Stimulated activated CD4-positive, alpha-beta T cell treated with anti-CD3 and anti-CD28 coated beads, TNF-alpha, amount 100 ng/mL, for 48 hours (primary cell): ENCODE measurements at places on chromosomes 1 and 21.

DNA sequence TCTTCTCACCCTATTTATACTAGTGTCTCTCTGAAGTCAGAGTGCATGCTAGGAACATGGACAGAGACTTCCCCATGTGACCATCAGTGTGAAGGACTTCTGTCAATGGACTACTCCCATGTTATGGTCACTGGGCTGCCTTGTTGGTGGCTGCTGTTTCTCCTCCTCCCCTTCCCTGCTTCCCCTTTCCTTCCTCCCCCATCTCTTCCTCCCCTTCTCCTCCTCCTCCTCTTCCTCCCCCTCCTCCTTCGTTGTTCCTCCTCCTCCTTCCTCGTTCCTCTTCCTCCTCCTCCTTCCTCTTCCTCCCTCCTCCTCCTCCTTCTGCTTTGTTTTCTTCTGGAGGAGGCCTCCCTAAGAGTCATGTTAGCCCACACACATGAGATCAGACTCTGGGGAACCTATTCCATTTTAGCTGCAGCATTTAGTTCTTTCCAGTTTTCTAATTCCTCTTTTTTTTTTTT is 35.8 kb downstream of the IER5 start:
- DNase-seq: no peak

- no peak for DNase-seq
Measured at GRCh38 chr1:220321758-220322157, 49.5 kb upstream of the RAB3GAP2 start.

DNA sequence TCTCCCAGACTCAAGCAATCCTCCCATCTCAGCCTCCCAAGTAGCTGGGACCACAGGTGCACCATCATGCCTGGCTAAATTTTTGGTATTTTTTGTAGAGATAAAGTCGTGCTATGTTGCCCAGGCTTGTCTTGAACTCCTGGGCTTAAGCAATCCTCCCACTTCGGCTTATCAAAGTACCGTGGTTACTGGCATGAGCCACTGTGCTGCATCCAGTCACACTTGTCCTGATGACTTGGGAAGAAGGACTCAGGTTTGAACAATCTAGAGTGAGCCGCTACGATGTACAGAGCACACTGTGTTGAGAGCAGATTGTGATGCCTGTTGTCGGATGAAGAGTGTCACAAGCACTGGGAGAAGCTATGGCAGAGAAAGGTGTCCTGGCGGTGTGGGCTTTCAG is 27.2 kb downstream of the RNF187 start:
- DNase-seq: no peak

DNA sequence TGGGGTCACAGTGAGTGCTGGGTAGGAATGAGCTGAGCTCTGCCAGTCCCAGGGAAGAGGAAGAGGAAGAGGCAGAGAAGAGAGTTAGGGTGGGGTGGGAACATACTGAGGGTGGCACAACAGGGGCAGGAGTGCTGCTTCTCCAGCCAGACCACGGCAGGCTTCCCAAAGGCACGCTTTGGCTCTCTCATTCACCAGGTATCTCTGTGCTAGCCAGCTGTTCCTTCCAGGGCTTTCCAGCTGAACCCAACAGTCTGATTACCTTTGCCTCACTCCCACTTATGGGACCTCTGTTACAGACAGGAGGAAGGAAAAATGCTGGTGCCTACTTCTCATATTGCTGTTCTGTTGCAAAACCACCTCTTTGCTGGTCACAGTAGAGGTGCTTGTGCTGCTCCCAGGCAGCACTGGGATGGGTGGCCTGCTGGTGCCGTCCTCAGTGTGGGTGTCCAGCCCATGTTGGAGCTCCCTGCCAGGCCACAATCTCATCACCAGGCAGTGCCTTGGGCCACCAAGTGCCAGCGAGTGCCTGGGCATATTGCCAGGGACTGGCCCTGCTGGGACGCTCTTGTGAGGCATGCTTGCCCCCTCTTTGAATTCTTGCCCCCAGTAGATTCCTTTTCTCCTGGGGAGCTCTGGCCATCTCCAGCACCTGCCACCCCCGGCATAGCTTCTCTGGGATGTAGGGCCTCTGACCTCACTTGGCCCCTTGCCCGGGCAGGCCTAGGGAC is 2.1 kb downstream of the ADORA1 start:
- no peak for DNase-seq

- no peak for DNase-seq
Measured at GRCh38 chr1:65149351-65150107, 1.5 kb downstream of the AK4 start.

DNA sequence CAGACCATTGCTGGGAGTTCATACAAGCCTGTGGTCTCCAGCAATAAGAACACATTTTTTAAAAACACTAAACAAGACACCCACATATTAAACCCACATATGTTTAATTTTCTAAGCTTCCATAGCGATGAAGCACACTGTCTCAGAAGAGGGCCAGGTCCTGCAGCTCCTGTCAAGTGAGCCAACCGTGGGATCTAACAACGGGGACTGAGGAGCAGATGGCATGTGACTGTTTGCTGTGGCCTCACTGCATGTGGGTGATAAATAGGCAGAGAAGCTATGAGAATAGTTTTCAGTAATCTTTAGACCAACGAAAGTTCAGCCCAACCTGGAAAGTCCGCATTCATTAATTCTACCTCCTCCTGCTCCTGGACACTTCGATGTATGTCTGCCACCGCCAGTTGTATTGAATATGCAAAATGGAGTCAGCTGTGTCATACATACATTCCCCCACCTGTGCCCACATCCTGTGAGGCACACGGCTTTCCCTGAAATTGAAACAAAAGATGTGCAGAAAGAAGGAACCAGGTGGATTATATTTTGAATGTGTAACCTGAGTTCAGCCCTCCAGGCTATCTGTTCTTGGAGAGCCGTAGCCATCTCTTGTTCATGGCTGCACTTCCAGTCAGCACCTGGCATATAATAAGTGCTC is 88.2 kb downstream of the MIS18A start:
- DNase-seq: no peak

GRCh38 chr1:2875707-2876561 is 74.4 kb upstream of the TTC34 start:
- no peak for DNase-seq

- no peak for DNase-seq
Measured at GRCh38 chr1:214953901-214954616, 128.5 kb upstream of the KCNK2 start.

DNA sequence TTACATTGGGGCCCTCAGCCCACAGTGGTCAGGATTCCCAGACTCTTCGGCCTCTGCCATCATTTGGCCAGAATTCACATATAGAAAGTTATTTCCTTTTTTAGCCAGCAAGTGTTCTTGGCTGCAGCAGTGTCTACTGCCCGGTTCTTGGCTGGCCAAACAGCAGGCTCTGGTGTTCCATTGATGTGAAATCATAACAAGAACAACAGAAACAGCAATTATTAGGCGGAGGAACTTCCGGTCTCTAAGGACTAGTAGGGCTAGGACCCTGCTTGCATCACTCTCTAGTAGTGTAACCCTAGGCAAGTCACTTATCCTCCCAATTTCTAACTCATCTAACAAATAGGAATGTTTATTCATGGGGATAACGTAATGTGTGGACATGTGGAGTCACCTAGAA is 8.7 kb upstream of the GJA5 start:
- DNase-seq: no peak

DNA sequence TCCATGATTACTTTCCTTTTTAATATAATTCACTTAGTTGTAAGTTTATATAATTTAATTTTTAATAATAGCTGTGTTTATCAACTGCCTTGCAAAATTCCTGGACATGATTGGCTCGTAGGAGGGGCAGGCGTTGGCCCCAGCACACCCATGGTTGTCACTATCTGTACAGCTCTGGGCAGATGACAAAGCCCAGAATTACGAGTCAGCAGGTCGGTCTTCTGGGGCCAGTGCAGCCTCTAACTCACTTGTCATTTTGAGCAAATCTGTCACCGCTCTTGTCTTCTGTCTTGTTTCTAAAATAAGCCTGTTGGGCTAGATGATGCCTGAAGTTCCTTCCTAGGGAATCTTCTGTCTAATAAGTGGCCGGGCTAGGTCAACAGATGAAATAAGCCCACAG is 21.4 kb upstream of the LRRC38 start:
- no peak for DNase-seq

DNA sequence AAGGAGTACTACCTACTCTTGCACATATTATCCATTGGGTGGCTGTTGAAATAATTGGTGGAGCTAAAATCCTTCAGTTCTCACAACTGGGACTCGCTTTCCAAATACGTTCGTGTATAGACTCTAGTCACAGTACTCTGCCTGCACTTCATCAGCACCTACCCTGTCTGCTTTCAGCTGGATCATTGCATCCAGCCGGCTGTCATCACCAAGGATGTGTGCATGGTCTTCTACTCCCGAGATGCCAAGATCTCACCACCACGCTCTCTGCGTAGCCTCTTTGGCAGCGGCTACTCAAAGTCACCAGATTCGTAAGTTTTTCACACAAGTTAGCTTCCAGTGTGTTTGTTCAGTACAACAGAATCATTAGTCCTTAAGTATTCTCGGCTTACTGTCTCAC is 37.3 kb upstream of the PGD start:
- no peak for DNase-seq

DNA sequence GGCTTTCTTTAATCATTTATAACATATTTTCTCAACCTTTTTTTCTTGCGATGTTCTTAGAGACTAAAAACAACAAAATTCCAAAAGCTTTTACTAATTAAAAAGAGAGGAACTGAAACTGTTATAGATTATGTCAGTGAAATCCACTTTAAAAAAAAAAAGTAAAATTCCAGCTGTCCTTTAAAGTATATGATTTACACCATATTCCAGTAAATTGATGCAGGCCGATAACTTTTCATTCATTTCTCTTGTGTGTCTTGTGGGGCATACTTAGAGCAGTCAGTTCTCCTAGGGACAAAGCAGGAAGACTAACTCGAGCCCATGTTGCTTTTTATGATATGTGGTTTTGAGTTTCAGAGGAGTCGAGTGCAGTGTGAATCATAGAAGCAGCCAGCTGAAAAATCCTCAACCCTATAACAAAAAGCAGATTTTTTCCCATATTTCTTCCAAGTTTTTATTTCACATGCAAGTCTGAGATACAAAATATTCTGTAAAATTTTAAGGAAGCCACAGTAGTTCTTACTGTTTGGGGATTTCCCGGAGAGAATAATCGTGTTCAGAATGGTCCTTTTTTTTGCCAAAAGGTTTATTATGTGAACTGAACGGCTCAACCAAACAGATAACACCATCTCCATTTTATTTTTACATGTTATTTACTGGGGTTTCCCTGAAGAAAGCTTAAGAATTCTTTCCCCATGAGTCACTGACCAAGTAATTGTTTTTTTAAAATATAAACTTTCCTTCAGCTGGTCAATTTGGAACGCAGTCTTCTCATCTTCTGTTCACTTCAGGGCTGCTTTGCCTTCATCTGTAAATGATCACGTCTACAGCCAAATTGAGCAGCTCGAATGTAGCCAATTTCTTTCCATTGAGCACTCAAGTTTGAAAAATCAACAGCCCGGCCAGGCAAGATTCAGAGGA is 77.0 kb upstream of the C1orf105 start:
- DNase-seq: no peak

- DNase-seq: no peak
Measured at GRCh38 chr1:1794999-1795398, 16.7 kb upstream of the NADK start.

DNA sequence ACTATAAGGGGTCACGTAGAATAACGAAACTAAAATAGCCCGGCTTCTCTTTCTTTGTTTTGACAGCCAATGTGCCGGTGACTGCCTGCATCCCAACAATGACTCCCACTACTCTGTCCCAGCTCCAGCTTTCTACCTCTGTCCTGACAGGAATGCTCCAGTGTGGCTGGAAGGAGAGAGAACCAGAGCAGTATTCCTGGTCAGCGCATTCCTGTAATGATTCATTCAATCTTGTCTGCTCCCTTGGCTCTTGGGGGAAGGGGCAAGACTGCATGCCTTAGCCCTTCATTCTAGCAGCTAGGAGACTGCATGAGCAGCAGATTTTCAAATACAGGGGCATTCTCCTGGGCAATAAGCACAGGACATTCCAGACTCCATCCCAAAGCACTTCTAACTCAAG is 132.1 kb upstream of the PRMT6 start:
- DNase-seq: no peak

DNA sequence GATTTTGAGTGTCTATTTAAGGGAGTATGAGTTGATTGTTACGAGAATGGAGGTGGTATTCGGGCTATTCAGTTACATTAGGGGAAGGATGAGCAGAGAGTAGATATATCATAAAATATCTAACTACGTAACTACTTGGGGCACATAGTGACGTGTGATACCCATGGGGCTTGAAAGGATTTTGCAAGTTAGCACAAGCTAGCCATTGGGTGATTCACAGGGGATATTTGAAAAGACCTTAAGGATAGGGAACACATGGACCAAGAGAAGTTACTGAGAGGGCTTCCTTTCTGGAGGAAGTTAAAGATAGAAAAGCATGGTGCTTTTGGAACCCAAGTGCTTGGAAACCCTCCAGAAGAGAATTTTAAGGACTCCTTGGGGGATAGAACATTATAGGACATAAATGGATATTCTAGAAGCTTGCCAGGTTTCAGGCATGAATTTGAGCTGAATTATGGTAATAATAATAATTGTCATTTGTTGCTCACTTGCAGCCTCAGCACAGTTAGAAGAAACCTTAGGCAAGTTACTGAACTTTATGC is 5.4 kb downstream of the DISP1 start:
- DNase-seq: no peak

- DNase-seq: no peak
Measured at GRCh38 chr1:234154320-234155251, 218.7 kb upstream of the COA6 start.
